Activated B cell treated with CpG ODN at 0.5 μM for 24 hours (primary cell): ENCODE measurements at places on chromosomes 12 and 14. TPM values are rescaled to one million over a fixed set of nuclear protein-coding genes. Genes with fewer than 3 reads are reported as not detected.
A peak's percentile ranks its signal among the peaks of the same experiment; 100 is the strongest.

- H3K27ac ChIP-seq, result peak overlapping the region; percentile 18
- DNase-seq, result no peak
- H3K36me3 ChIP-seq, result no peaks in the 10 kb centered on the region
- peaks cover 4% of the 10 kb centered on the region for H3K27me3 ChIP-seq
Measured at GRCh38 chr14:105529569-105530284, 3.3 kb downstream of the TMEM121 start.

GRCh38 chr12:127745469-127746212 is 521.3 kb upstream of the TMEM132C start:
- H3K36me3 ChIP-seq, result no peaks in the 10 kb centered on the region
- H3K4me1 ChIP-seq, result no peaks in the 10 kb centered on the region
- H3K27ac ChIP-seq, result no peak overlapping the region
- H3K4me3 ChIP-seq, result no peak overlapping the region
- no peak for DNase-seq
- no peaks in the 10 kb centered on the region for H3K27me3 ChIP-seq

Gene TRAF3
- total RNA-seq, result 120 and 124 TPM in 2 replicates

Gene OR4K15
- total RNA-seq, result not detected in 2 replicates

- no peak overlapping the region for H3K4me3 ChIP-seq
- no peak overlapping the region for H3K27ac ChIP-seq
- H3K36me3 ChIP-seq, result no peaks in the 10 kb centered on the region
- H3K27me3 ChIP-seq, result peaks cover 12% of the 10 kb centered on the region
Measured at GRCh38 chr12:97151481-97151880, 244.4 kb downstream of the NEDD1 start.

DNA sequence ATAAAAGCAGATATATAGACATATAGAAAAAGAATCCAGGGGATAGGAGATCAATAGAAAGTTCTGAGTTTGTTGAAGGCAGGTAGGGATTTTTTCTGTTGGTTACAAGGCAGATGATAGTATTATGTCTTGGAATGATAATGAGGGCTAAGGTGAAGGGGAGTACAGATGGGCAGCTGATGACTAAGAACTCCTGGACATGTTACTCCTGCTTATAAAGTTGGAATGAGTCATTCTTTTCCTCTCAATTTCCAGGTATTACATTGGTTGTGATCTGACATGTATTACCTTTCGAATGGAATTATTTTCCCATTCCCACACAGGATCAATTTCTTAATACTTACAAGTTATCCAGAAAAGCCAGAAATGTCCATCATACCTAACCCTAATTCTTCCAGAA is 545.2 kb upstream of the MGAT4C start:
- no peaks in the 10 kb centered on the region for H3K36me3 ChIP-seq
- no peak for DNase-seq
- H3K4me3 ChIP-seq, result no peak overlapping the region
- no peak overlapping the region for H3K27ac ChIP-seq
- no peaks in the 10 kb centered on the region for H3K4me1 ChIP-seq
- no peaks in the 10 kb centered on the region for H3K27me3 ChIP-seq

DNA sequence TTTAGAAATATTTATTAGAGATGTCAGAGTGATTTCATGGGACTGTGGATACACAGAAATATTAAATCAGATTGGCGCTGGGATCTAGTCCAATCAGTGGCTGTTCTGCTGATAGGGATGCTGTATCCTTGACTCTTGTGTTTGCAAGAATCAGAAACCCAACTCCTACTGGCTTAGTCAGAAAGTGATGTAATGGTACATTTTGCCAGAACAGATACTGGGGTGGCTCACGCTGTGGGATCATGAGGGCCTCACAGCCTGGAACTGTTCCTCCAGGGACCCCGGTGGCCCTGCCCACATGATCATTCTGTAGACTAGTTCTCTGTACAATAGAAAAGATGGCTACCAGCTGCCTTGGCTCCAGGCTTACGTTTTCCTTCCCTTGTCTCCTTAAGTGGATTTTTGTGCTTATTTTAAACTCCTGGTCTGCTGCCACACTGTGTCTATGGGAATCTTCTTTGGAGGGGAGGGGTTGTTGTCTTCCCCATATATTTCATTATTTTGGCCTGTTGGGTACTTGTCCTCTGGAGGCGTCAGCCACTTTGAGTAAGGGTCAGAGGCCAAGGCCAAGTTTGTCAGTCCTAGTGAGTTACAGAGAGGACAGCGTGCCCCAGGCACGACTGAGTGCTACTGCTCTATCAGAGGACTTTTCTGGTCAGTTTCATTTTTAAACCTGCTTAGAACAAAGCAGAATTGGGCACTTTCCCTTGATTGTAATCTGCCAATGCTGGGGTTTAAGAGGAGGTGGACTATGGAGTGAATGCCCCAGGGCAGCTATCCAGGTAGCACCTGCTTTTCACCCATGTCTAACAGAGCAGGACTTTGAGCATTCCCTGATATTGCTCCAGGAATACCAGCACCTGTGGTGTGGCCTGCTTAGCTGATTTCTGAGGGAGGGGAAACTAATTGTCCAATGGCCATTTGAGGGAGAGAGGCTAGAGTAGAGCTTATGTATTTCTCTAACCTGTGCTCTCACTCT is 164.3 kb downstream of the SLC5A8 start:
- no peak for DNase-seq
- no peaks in the 10 kb centered on the region for H3K36me3 ChIP-seq
- H3K4me1 ChIP-seq, result no peaks in the 10 kb centered on the region
- no peak overlapping the region for H3K4me3 ChIP-seq
- no peaks in the 10 kb centered on the region for H3K27me3 ChIP-seq

DNA sequence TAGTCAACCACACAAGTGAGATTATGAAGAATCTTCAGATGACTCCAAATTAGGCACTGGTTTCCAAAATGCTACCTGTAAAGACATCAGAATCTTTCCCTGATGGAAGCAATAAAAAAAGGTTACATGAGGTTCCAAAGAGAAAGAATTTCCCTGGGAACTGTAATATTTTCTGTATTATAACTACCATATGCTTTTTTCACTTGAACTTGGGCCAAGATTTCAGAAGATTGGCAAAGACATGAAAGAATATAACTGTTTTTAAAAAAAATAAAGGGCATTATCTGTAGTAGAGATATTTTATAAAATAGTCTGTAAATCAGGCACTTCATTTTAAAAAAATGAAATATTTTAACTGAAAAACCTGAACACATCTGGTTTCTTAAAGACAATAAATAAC is 12.9 kb downstream of the HECTD1 start:
- peaks cover 57% of the 10 kb centered on the region for H3K36me3 ChIP-seq
- no peak overlapping the region for H3K27ac ChIP-seq
- H3K4me3 ChIP-seq, result no peak overlapping the region
- DNase-seq, result no peak
- H3K27me3 ChIP-seq, result no peaks in the 10 kb centered on the region

GRCh38 chr14:64704743-64705380 is 638 bp downstream of the PLEKHG3 start:
- peaks cover 54% of the 10 kb centered on the region for H3K27me3 ChIP-seq
- DNase-seq, result no peak
- H3K36me3 ChIP-seq, result no peaks in the 10 kb centered on the region
- H3K27ac ChIP-seq, result no peak overlapping the region
- peak overlapping the region; percentile 57 for H3K4me3 ChIP-seq

Gene TSHR
- 0.17 TPM in 1 of 2 replicates, not detected in the other for total RNA-seq

Gene GRIN2B
- under 0.01 TPM in 1 of 2 replicates, not detected in the other for total RNA-seq

GRCh38 chr14:20798318-20798717 is 4.3 kb downstream of the RNASE1 start:
- H3K4me1 ChIP-seq, result peaks cover 36% of the 10 kb centered on the region
- DNase-seq, result no peak
- H3K27ac ChIP-seq, result peak overlapping the region; percentile 54
- H3K36me3 ChIP-seq, result no peaks in the 10 kb centered on the region
- no peak overlapping the region for H3K4me3 ChIP-seq

Gene SFSWAP
- total RNA-seq, result 75.1 and 88.0 TPM in 2 replicates

DNA sequence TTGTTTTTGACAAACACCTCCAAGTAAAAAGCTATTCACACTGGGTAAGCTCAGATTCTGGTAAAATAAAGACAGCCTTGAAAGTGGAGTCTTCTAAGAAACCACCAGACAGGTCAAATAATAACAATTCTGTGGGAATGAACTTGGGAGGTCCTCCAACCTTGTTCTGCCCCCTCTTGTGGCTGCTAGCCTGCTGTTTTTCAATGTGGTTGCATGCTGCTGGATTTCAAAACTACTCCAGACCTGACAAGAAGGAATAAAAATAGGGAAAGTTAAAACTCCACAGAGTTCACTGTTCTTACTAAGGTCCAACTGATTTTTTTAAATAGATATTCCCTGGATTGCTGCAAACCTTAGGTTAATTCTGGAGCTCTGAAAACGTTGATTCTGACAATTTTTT is 32.2 kb upstream of the RIN3 start:
- no peaks in the 10 kb centered on the region for H3K36me3 ChIP-seq
- peaks cover 25% of the 10 kb centered on the region for H3K27me3 ChIP-seq
- no peak overlapping the region for H3K4me3 ChIP-seq
- H3K4me1 ChIP-seq, result no peaks in the 10 kb centered on the region
- H3K27ac ChIP-seq, result no peak overlapping the region

Gene IRAK3
- 5.6 and 6.6 TPM in 2 replicates for total RNA-seq

Gene ZC2HC1C
- total RNA-seq, result 0.91 TPM in 1 of 2 replicates, not detected in the other

DNA sequence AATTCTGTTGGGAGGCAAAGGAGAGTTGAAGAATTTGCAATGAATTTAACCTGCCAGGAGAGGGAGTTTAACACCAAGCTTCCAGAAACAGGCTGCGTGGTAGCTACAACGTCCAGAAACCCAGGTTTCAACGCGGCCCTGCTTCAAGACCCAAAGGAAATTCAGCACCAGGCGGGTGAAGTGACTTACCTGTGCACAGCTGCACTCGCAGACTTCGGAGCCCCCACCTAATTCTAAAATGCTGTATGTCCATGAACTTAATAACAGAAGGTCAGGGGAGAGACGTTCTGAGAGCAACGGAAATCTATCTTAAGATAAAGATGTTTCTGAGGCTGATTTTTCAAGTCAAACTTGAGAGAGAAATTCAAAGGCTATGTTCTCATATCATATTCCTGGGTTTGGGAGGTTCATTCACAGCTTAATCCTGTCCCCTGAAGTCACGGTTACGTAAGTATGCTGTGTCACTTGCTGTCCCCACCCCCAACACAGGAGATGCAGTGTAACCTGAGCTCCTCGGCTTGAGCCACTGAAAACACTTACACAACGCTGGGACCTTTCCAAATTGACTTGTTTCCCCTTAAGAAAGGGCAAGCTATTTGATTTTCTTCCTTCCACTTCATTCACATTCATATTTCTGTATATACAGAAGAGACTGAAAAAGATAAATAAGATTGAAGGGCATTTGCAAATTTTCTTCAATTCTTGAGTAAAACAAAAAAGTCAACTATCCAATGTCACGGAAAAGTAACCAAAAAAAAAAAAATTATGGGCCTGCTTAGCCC is 22.7 kb downstream of the CLIP1 start:
- peak overlapping the region; percentile 75 for H3K27ac ChIP-seq
- H3K4me1 ChIP-seq, result peaks cover 38% of the 10 kb centered on the region
- peak overlapping the region; percentile 44 for H3K4me3 ChIP-seq
- H3K36me3 ChIP-seq, result peaks cover 6% of the 10 kb centered on the region

DNA sequence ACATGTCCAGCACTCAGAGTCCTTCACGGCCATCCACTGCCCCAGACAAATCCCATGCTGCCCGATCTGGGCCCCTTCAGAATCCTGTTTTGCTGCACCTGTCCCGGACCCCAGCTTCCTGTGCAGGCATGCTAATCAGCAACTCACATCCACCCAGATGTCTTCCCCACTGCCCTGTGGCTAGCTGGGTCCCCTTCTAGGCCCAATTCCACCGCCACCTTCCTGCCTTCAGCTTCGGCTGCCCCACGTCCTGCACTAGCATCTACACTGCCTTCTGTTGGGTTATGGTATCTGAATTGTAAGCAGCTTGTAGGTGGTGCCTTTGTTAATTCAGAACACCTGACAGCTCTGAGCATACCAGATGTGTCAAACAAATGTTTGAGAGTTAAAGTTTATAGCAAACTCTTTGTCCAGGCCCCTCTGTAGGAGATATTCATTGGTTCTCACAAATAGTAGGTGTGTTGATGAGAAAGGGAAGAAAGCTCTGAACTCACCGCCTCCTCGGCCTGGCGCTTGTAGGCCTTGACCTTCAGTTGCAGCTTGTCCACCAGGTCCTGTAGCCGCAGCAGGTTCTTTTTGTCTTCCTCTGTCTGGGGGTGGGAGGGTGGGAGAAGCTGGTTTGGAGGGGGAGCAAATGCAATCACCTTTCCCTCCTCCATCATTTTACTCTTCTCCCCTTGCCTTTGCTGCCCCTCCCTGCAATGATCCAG is 6.0 kb downstream of the CMTM5 start:
- H3K27ac ChIP-seq, result no peak overlapping the region
- peaks cover 28% of the 10 kb centered on the region for H3K27me3 ChIP-seq
- H3K4me1 ChIP-seq, result no peaks in the 10 kb centered on the region
- no peak for DNase-seq

- H3K27ac ChIP-seq, result no peak overlapping the region
- no peaks in the 10 kb centered on the region for H3K36me3 ChIP-seq
- no peaks in the 10 kb centered on the region for H3K4me1 ChIP-seq
- no peak for DNase-seq
- H3K4me3 ChIP-seq, result no peak overlapping the region
Measured at GRCh38 chr12:63276537-63277365, 125.8 kb upstream of the AVPR1A start.

Gene C12orf54
- total RNA-seq, result not detected in 2 replicates

- H3K27me3 ChIP-seq, result peaks cover 5% of the 10 kb centered on the region
- DNase-seq, result no peak
- H3K4me1 ChIP-seq, result no peaks in the 10 kb centered on the region
- no peaks in the 10 kb centered on the region for H3K36me3 ChIP-seq
- H3K4me3 ChIP-seq, result no peak overlapping the region
Measured at GRCh38 chr14:52895000-52895399, 55.9 kb downstream of the FERMT2 start.

Gene FSCB
- not detected in 2 replicates for total RNA-seq

DNA sequence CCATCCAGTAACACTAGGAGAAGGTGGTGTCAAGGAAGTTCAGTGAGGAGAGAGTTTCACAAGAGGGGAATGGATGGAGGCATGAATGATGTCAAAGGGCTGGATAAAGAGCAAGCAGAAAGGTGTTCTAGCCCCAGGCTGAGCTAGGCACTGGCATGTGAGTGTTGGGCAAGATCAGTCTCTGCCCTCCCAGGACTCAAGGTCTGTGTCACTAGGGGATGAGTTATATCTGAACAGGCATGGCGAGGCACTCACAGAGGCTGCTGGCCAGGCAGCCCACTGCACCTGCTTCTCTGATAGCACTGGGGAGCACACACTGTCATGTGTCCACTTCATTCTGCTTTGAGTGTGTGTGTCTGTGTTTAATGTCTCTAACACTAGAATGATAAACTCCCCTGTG is 903.8 kb downstream of the BCL11B start:
- no peak overlapping the region for H3K27ac ChIP-seq
- no peaks in the 10 kb centered on the region for H3K27me3 ChIP-seq
- DNase-seq, result no peak
- no peaks in the 10 kb centered on the region for H3K4me1 ChIP-seq

GRCh38 chr14:95196268-95196667 is 38.9 kb upstream of the DICER1 start:
- DNase-seq, result no peak
- no peak overlapping the region for H3K4me3 ChIP-seq
- peaks cover 27% of the 10 kb centered on the region for H3K36me3 ChIP-seq

- H3K4me1 ChIP-seq, result peaks cover 2% of the 10 kb centered on the region
- no peak overlapping the region for H3K27ac ChIP-seq
- H3K4me3 ChIP-seq, result no peak overlapping the region
- DNase-seq, result no peak
- no peaks in the 10 kb centered on the region for H3K36me3 ChIP-seq
- H3K27me3 ChIP-seq, result peaks cover 28% of the 10 kb centered on the region
Measured at GRCh38 chr12:95838125-95838524, 20.6 kb upstream of the SNRPF start.
